Liver (tissue), 10 donors: ENCODE measurements at places on chromosomes 2 and 18.

- no peak for DNase-seq
Observed at GRCh38 chr2:60118061-60118460, 435.4 kb downstream of the BCL11A start.

DNA sequence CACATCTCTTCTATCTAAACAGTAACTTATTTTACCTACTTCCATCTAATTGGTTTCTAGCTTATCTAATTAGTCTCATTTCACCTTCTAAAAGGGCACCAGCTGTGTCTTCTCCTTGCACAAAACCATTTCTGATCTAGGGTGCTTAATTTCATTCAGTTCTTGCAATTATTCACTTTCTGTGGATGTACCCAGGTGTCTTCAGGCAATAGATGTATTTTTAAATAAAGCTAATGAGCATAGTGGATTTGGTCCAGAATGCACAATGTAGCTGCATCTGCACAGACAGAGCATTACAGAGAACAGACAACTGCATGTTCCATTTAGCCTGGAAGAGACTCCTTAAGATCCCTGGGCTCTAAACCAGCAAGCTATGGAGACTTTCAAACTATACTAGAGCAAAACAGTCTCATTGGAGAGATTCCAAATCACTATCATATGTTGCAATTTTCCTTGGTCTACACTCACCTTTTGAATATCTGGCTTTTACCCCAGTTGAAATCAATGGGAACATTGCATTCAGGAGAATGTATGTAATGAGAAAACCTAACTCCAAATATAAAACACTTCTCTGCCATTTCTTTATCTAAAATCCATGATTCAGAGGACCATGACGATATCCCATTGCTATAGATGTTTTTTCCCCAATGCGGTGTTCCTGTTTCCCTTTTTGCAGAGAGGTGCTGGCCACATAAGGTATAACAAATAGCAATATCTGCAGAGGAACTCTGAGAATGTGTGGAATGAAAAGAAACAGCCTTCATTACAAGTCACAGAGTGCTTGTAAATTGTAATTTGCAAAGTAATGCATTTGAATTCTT, 3.5 kb upstream of the RFX8 start:
- no peak for DNase-seq

- DNase-seq, result no peak
Observed at GRCh38 chr2:67374949-67375348, 22.2 kb upstream of the ETAA1 start.

GRCh38 chr18:23882616-23883276, 131.8 kb upstream of the TTC39C start:
- DNase-seq, result no peak

DNA sequence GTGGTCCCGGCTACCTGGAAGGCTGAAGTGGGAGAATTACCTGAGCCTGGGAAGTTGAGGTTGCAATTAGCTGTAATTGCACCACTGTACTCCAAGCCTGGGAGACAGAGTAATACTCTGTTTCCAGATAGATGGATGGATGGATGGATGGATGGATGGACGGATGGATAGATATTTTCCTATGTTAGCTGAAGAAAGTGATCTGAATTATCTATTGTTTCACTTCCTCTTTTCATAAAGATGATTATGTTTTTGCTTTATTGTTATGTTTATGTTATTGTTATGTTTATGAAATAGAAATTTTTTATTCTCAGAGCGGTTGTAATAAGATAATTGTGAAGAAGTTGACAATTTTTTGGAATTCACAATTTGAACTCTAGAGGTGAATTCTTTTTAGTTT, 33.3 kb upstream of the TTC27 start:
- no peak for DNase-seq

- DNase-seq, result no peak
Observed at GRCh38 chr2:175310813-175311504, 129.4 kb upstream of the ATP5MC3 start.

DNA sequence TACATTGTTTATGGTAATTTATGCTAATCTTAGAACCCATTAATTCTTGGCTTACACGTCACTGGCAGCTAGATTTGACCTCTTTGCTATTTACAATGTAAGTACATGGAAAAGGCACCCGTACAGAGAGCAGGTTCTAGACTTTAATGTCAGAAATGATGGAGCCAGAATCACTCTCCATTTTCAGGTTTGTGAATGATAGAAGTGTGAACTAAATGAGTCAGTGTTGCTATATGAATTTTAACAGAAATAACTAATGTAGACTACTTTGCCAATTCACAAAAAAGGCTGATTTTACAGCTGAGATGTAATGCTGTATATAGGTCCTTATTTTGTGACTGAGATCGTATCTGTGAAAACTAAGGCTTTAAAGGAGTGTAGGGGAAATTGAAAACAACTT, 214.6 kb downstream of the LDLRAD4 start:
- DNase-seq, result no peak
